ENCODE measurements at places on chromosomes 3 and 15.

- peak; percentile 58 for DNase-seq
Observed at GRCh38 chr3:142445816-142446254, 2.0 kb downstream of the XRN1 start.

DNA sequence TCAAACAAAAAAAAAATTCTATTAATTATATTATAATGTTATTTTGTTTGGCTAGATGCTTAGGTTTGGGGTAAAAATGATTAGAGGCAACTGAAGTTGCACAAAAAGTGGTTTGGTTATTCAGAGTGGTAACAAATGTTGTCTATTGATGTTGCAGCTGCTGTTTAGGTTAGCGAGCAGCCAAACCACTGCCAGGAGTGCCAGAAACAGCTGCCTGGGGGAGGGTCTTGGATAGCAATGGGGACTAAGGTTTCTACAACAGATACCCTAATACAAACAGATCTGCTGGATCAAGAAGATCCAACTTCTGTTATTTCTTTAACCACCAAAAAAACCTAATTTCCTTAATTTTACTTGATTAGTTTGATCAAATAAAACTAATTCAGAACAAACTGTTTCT lies 26.6 kb downstream of the BTLA start:
- DNase-seq = no peak

DNA sequence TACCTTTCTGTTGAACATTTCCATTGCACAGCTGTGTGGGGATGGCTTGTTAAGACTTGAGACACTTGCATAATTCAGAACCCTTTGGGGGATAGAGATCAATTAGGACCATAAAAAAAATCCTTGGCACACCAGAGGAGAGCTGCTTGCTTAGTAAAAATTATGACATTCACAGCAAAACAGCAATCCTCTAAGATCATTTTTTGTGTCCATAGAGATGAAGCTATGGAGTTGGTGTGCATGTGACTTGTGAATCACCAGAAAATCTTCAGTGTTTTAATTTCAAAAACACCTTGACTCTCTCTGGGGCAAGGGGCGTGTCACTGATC lies 7.7 kb downstream of the COL8A1 start:
- DNase-seq = no peak

GRCh38 chr3:147619921-147620560 lies 210.9 kb downstream of the ZIC1 start:
- no peak for DNase-seq

GRCh38 chr3:53257465-53257864 lies 1.6 kb upstream of the TKT start:
- DNase-seq = no peak

DNA sequence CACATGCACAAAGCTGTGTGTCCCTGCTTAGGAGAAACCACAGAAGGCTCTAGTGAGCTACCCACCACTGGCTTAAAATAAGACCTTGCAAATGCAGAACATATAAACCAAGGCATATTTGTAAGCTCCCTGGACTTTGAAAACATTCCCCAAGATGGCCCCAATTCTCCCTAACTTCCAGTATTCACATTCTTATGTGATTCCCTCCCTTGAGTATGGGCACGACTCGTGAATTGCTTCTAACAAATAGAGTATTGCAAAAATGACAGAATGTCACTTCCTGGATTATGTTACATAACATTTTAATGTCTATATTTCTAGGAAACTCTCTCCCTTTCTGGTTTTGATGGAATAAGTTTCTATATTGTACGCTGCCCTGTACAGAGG lies 131.8 kb upstream of the MCTP2 start:
- no peak for DNase-seq

GRCh38 chr15:68379759-68380290 lies 52.1 kb downstream of the ITGA11 start:
- no peak for DNase-seq
